ENCODE measurements at places on chromosomes 4 and X.

- no peak for DNase-seq
These were observed 12.0 kb upstream of the CD38 start for GRCh38 chr4:15765910-15766697.

GRCh38 chr4:20253735-20254409 lies 2.2 kb downstream of the SLIT2 start:
- peak; percentile 76 for DNase-seq

DNA sequence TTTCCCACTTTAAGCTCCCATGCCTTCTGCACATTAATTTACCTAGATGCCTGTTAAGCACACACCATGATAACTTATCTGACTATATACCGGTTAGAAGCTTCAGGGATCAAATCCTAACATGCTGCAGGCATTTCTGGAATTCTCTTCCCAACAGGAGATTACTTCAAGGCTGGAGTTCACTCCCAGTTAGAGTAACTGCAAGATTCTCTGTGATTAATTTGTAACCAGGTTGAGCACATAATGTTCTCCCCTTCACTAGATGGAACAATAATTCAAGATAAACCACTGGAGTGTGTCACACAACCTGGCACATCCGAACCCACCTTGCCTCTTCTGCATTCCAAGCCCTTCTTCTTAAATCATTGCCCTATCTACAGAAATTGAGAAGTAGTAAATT lies 11.8 kb upstream of the UGT2A3 start:
- no peak for DNase-seq

GRCh38 chr4:81427344-81427821 lies 44.3 kb downstream of the RASGEF1B start:
- DNase-seq, result no peak

- DNase-seq, result no peak
These were observed 34.4 kb downstream of the AGTR2 start for GRCh38 chrX:116204932-116205331.

DNA sequence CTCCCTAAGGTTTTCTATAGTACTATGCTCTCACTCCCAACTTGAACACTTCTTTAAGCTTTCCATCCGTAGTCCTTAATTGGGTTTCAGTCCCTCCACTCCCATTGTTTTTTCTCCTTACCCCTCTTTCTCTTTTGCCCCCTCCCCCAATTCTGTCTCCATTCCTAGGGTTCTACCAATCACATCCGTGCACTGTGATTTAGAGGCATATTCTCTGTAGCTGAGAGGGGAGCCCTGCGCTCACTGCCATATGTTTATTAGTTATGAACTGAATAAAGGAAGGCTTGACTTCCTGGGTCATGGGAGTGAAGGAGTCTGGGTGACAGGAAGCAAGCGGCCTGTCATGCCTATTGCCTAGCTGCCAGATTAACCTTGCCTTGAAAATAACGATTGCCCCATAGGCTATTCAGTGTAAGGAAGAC lies 471 bp downstream of the MCTS1 start:
- DNase-seq, result no peak

DNA sequence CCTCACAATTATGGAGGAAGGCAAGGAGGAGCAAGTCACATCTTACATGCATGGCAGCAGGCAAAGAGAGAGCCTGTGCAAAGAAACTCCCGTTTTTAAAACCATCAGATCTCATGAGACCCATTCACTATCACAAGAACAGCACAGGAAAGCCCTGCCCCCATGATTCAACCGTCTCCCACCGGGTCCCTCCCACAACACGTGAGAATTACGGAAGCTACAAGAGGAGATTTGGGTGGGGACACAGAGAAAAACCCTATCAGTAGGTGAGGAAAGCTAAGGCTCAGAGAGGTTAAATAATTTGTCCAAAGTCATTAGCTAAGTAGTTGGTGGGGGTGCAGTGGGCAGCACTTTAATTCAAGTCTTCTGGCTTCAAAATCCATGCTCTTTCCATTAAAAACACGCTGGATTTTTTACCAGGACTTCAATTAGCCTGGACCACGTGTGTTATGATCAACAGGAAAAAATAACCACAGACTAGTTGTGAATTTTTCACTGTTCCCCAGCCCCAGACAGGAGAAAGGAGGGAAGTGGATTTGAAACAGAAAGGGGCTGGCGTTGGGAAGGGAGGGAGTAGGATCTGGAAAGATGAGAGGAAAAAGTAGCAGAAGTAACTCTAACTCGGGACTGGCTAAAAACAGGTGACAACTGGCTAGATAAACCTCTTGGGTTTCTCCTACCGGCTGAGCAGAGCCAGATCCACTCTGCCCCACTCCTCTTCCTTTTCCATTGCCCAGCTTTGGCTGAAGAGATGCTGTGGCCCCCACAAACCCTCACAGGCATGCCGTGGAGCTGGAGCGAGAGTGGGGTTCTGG lies 986 bp downstream of the MTMR8 start:
- DNase-seq, result no peak

- DNase-seq, result no peak
These were observed at the start of gene VSIG1 for GRCh38 chrX:108044554-108045256. TSS of gene VSIG1 (plus strand) at chrX:108045065. CDS start at chrX:108045131, 66 bp downstream.

DNA sequence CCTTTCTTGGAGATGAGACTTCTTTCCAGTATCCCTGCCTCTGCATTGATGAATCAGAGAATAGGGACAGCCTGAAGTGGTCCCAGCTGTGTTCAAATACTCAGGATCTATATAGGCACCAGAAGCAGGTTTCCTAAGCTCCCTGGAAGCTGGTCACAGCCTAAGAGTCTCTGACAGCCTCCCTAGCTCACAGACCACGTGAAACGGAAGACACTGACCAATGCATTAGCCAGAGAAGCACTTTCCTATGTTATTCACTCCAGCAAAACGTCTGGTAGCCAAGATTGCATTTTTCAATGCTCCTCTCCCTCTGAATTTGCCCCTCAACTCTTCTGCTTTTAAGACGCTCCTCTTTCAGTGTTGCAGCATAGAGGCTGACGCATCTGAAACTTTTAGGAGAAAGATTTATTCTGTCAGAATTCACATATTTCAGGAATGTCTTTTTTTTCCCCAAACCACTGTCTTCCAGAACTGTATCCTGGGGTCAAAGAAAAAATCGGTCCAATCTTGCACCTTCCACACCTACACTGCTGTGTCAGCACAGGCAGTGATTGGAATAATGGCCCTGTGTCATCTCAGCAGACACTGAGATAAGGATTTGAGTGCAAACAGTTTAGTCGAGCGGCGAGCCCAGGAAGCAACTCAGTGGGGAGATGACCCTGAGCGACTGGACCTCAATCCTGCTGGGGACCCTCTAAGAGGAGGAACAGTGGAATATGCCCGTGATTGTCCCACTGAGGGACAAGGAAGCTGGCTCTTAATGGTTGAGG lies 109.4 kb downstream of the SMIM20 start:
- DNase-seq, result no peak

DNA sequence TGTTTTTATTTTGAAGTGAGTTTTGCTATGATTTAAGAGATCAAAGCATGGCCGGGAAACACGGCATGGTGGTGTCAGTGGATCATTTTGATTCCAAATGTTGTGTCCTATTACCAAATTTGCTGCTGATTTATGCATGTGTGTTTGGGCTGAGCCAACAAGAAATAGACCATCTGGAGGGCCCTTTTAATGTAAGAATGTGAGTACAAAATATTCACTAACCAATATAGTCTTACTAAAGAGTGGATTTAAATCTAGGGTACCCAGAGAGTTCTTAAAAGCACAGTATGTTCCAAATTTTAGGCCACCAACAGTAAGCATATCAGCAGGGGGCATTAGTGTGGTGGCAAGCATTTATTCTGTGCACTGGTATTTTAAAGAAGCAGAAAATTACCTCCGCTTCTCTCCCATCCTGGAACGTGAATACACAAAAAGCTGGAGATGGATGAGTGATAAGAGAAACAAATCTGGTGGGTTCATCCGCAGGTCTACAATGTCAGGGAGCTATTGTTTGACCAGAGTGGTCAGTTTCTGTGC lies 444.4 kb upstream of the IGFBP7 start:
- no peak for DNase-seq

DNA sequence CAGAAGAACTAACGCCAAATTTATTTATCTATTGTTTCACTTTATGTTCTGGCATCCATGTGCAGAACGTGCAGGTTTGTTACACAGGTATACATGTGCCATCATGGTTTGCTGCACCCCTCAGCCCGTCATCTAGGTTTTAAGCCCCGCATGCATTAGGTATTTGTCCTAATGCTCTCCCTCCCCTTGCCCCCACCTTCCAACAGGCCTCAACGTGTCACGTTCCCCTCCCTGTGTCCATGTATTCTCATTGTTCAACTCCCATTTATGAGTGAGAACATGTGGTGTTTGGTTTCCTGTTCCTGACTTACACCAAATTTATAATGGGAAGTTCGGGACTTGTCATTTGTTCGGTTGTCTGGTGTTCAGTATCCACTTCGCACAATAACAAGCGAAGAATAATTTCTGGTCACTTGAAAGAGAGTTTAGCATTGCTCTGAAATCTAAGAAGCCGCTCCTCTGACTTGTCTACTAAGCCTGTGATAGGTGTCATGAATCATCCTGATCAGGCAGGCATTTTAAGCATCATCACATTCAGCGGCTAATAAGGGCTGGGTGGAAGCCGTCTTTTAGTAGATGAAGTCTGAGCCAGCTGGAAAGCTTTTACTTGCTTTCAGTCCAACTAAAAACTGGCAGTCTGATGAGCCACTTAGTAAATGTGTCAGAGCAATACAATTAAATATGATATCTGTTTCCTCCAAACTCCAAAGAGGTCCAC lies 1065.7 kb upstream of the PABPC4L start:
- DNase-seq, result no peak

DNA sequence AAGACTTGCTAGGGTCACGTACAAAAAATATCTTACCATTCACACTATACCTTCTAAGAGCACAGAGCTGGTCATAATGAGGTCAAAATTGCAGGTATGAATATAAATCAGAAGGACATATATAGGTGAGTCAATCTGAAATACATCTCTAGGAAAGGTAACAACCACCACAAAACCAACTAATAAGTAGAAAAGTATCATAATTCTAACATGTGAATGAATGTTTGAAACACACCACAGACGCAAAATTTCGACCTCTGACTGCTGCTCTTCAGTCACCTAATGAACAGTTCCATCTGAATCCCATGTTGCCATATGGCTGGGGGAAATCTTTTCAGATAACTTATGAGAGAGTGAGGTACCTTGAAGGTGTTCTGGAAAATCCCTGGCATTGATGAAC lies 22.1 kb downstream of the STAP1 start:
- DNase-seq, result no peak

DNA sequence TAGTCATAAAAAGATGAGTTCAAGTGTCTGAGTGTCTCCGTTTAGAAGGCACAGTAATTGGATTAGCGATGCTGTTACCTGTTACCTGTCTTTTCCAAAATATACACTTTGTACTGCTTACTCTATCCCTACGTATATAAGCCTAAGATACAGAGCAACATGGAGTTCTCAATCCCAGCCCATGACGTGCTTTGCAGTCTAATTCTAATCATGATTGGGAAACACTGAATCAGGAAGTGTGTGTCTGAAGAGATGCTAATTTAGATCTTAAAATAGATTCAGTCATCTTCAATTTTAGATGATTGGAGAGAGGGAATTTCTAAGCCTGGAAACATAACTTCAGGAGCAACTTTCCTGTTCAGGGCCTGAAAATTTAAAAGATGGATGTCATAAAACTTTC lies 115.1 kb downstream of the PCDH19 start:
- DNase-seq, result no peak

GRCh38 chr4:31655328-31655727 lies 935.2 kb downstream of the PCDH7 start:
- DNase-seq, result no peak

- no peak for DNase-seq
These were observed 108.0 kb downstream of the MAML3 start for GRCh38 chr4:140046016-140046415.

GRCh38 chr4:15042529-15043167 lies 40.4 kb downstream of the CPEB2 start:
- no peak for DNase-seq

DNA sequence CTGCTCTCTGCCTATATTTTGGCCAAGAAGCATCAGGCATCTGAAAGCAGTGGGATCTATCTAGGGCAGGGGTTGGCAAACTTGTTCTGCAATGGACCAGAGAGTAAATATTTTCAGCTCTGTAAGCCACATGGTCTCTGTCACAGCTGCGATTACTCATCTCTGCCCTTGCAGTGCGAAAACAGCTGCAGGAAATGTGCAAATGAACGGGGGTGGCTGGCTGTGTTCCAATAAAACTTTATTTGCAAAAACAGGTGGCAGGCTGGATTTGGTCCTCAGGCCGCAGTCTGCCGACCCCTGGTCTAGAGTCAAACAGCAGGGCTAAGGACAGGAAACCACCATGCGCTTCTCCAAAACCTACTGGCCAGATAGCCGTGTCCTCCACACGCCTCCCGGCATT lies 48.6 kb downstream of the ACOX3 start:
- DNase-seq, result peak; percentile 83

GRCh38 chr4:26356081-26356501 lies 35.3 kb downstream of the RBPJ start:
- no peak for DNase-seq

DNA sequence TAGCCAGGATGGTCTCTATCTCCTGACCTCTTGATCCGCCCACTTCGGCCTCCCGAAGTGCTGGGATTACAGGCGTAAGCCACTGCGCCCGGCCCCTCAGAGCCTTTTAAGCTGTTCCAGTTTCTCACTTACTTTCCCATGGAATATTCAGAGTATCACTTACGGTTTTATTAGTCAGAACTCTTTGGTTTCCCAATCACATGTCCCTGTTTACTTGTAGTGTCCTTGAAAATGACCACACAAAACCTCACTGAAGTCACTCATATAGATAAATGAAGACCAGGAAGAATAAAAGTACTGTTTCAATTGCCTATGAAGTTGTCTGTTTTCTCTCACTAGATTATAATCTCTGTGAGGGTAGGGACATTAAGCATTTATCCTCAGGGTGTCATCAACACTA lies 217.2 kb upstream of the HCCS start:
- DNase-seq, result no peak

DNA sequence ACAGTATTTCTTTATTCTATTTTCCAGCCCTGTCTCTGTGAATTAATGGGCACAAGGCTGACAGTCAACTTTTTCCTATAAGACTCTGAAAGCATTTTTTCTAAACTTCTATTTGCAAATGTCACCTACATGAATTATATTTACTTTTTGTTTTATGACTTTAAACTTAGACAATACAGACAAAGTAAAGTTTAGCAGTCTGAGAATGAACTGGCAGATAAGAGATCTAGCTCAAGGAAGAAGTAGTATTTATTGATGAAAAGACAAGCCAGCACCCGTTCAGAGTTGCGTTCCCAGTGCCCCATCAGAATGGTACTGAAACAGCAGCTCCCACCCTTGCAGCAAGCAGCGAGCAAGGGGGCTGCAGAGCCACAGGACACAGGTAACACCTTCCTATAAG lies 148.5 kb downstream of the FAM13A start:
- DNase-seq, result no peak

DNA sequence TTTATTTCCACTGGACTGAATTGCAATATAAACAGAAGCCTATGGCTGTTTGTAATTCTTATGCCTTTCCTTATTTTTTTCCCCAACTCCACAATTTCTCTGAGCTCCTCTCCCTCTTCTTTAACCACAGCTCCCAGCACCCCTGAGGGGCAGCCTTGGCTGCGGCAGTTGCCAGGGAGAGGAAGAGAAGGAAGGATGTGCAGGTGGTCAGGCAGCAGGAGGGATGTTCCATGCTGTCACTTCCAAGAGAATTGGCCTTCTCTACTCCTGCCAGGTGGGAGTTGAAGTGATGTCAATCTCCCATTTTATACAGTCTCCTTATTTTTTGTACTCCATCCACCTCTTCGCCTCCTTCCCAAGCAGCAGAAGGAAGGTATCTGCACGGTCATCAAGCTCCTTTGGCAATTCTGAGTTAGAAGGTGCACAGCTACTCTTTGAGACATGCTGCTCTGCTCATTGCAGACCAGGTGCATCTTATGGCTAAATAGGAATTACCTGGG lies 343.3 kb upstream of the RPS6KA3 start:
- no peak for DNase-seq

- no peak for DNase-seq
These were observed 76.7 kb upstream of the SLC4A4 start for GRCh38 chr4:71262161-71262560.

All from left forelimb (tissue), 1 donor.